ENCODE measurements at places on chromosomes 3 and 15. TPM values are rescaled to one million over a fixed set of nuclear protein-coding genes. Genes with fewer than 3 reads are reported as not detected.

DNA sequence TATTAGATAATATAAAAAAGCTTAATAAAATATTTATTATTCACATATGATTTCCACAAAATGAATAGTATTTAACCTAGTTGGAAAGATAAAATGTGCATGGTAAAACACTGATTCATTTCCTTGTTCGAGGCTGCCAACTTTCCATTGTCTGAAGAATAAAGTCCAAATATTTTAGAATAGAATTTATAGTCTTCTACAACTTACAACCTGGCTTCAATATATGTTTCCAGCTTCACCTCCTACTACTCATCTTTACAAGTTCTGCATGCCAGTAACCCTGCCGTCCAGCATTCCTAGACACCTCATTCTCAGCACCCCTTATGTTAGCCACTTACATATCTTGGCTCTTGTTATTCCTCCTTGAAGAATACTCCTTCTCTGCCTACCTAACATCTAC lies 244.5 kb downstream of the FGF12 start:
- H3K4me3 ChIP-seq = no peak overlapping the region
- H3K4me1 ChIP-seq = no peaks in the 10 kb centered on the region

DNA sequence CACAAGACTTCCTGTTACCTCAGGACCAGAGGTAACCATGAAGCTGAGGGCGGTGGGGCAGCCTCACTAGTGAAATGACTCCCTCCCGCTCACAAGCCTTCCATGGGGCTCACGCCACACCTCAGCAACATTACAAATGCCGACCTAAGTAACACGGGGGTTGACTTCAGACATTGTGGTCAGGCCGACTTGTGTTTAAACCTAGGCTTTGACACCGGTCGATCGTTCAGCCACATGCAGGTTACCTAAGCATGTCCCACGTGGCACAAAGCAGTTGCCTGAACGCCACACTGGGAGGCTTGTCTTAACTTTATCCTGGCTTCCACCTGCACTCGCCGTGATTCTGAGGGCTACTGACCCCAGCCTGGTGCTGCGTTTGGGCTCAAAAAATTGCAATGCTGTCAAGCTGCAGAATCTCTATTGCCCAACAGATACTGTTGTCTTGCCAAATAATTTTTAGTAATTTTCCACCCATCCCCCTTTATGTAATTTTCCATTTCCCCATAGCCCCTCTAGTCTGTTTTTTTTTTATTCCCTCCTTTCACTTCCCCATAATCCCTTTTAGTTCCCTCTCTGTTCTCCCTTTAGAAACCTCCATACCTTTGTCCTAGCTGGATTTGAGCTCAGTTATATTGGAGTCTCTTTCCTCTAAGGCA lies 158.6 kb upstream of the RGMA start:
- H3K4me1 ChIP-seq = no peaks in the 10 kb centered on the region
- DNase-seq = no peak
- no peak overlapping the region for H3K4me3 ChIP-seq
- no peaks in the 10 kb centered on the region for H3K36me3 ChIP-seq
- H3K27me3 ChIP-seq = peaks cover 5% of the 10 kb centered on the region
- H3K27ac ChIP-seq = no peak overlapping the region

- H3K27me3 ChIP-seq = no peaks in the 10 kb centered on the region
- H3K4me1 ChIP-seq = peaks cover 14% of the 10 kb centered on the region
- no peaks in the 10 kb centered on the region for H3K36me3 ChIP-seq
- H3K27ac ChIP-seq = no peak overlapping the region
- H3K4me3 ChIP-seq = no peak overlapping the region
These were observed 1.3 kb upstream of the ZBTB47 start for GRCh38 chr3:42652251-42652610.

The RPL39L gene
- total RNA-seq = 11.3 TPM

GRCh38 chr3:155065537-155065936 lies 14.6 kb upstream of the MME start:
- H3K4me3 ChIP-seq = no peak overlapping the region
- H3K4me1 ChIP-seq = no peaks in the 10 kb centered on the region
- H3K36me3 ChIP-seq = no peaks in the 10 kb centered on the region
- no peak overlapping the region for H3K27ac ChIP-seq
- H3K27me3 ChIP-seq = no peaks in the 10 kb centered on the region

DNA sequence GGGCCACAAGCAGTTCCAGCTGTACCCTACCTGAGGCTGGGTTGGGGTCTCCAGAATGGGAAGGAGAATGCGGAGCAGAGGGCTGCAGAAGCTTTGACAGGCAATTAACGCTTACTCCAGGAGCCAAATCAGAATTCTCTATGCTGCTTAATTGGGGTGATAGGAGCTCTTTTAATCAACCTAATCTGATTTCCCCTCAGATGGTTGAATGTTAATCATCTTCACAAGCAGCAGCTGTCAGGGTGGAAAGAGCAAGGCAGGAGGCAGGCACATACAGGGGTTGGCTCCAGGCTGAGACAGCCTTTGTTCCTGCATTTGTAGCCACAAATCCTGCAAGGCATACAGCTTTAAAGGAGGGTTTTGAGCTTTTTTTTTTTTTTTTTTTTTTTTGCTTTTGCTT lies 2.6 kb downstream of the CILP start:
- H3K36me3 ChIP-seq = no peaks in the 10 kb centered on the region
- DNase-seq = no peak

The SHISA5 gene
- 102 TPM for total RNA-seq

The ACTRT3 gene
- total RNA-seq = 2.5 TPM

The HYKK gene
- total RNA-seq = 0.82 TPM

DNA sequence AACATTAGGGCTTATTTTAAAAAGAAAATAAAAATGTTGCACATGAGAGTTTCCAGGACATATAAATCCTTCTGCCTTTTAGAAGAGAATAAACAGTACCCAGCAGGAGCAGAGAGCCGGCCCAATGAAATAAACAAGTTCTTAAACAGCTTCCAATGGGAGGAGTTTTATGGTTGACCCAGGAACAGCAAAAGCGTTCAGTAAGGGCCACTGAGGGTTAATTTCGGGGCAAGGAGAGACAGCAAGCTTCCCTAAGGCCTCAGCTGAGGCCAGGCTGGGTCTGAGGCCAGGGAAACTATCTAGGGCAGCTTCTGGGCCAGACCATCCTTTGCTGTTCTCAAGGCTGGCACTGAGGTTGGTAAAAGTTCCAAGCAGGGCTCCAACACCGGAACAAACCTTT lies 3.4 kb downstream of the PDZRN3 start:
- no peaks in the 10 kb centered on the region for H3K27me3 ChIP-seq
- H3K36me3 ChIP-seq = no peaks in the 10 kb centered on the region
- H3K4me1 ChIP-seq = no peaks in the 10 kb centered on the region
- no peak overlapping the region for H3K4me3 ChIP-seq
- H3K27ac ChIP-seq = no peak overlapping the region

DNA sequence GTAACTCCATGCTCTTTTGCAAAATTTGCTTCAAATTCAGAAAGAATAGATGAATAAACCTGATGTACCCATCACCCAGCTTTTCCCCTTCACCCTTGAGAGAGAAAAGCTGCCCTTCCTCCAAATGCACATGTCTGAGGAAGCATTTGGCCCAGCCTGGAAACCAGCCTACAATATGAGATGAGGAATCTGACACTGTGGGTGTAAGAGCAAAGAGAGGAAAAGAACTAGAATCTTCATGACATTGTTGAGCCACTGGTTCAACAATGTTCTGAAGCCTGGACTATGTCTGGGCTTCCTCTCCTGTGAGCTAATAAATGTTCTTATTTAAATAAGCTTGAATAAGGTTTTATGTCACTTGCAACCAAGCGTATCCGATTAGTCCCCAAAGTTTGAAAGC lies 18.7 kb upstream of the DCBLD2 start:
- DNase-seq = no peak
- H3K27ac ChIP-seq = no peak overlapping the region
- H3K4me1 ChIP-seq = no peaks in the 10 kb centered on the region
- H3K36me3 ChIP-seq = no peaks in the 10 kb centered on the region
- H3K4me3 ChIP-seq = no peak overlapping the region

The MINAR1 gene
- 0.35 TPM for total RNA-seq

The TP63 gene
- 0.31 TPM for total RNA-seq

The C3orf22 gene
- total RNA-seq = not detected

DNA sequence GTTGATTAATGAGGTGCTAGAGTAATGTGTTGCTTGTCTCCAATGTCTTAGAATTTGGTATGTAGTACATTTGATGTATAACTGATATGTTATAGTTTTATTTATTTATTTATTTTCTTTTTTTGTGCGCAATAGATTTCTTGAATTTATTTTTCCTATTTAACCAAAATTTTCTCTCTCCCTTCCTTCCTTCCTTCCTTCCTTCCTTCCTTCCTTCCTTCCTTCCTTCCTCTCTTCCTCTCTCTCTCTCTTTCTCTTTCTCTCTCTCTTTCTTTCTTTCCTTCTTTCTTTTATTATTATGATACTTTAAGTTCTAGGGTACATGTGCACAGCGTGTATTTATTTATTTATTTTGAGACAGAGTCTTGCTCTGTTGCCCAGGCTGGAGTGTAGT lies 256.2 kb upstream of the TBL1XR1 start:
- no peak for DNase-seq
- H3K27ac ChIP-seq = no peak overlapping the region
- peaks cover 20% of the 10 kb centered on the region for H3K4me1 ChIP-seq
- no peaks in the 10 kb centered on the region for H3K36me3 ChIP-seq
